ENCODE measurements at places on chromosomes 11 and 22. TPM values are rescaled to one million over a fixed set of nuclear protein-coding genes. Genes with fewer than 3 reads are reported as not detected.
A peak's percentile ranks its signal among the peaks of the same experiment; 100 is the strongest.

DNA sequence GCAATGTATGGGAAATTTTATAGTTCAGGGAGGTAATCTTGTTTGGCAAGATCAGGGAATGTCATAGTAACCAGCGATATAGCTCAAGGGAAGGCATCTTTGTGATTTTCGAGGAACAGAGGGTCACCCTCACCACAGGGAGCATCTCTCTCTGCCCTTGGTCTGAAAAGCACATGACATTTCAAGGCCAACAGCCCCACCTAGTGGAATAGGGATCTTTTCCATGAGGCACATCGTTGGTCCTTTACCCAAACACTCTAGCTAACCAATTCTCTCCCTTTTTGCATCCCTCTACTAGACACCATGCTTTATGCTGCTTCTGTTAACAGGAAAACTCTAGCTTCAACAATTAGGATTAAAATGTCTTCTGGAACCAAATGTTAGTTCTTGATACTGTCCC is 179.0 kb downstream of the GRM5 start:
- peak; percentile 0 for DNase-seq

DNA sequence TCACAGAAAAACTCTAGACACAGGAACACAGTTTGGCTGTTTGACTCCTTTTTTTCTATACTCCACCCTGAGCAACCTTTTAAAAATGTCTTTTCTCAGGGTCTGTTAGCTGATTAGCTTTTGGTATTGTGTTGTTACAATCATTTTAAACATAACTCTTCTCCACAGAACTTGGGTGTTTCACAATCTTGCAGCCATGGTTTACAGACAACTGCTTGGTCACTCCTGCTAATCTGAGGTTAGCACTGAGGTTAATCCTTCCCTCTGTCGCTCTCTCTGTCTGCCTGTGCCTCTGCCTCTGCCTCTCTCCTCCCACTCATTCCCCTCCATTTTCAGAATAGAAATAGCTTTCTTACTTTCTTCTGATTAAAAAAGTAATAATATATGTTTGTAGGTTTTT is 62.4 kb upstream of the ZBED5 start:
- DNase-seq = peak; percentile 64

DNA sequence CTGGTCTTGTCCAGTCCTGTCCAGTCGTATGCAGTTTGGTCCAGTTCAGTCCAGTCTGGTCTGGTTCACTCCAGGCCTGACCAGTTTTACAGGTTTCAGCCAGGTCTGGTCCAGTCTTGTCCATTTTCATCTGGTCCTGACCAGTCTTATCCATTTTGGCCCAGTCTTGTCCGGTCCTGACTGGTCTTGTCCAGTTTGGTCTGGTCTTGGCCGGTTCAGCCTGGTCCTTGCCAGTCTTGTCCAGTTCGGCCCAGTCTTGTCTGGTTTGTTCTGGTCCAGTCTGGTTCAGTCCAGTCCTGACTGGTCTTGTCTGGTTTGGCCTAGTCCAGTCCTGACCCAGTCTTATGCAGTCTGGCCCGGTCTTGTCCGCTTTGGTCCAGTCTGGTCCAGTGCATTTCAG is 380.2 kb downstream of the OR4C45 start:
- no peak for DNase-seq

DNA sequence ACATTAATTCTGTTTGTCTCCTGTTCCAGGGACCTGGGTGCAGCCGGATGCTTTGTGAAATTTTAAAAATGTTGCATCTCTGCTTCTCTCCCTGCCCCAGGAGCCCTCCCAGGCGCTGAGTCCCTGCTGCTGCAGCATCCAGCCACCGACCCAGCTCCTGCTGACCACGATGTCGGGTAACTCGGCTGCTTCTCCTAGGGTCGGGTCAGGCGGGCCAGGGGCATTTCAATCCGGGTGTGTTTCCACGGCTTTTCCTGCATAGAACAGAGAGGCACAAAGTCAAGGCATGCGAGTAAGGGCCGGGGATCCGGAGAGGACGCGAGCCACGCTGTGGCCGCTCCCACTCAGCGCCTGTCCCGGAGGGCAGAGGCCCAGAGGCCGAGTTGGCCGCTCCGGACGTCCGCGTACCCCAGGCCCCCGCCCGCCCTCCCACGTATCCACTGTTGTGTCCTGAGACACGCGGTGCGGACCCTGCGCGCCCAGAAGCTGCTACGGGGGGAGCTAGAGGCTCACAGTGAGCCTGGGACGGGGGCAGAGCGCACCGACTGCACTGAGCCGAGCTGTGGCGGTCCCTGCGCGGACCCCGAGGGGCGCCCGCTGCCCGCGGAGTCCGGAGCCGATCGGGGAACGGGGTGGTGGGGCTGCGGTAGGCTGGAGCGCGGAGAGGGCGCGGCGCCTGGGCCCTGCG is at the start of gene POU2AF3:
Gene POU2AF3, plus strand, starts transcription at position 134 of the 688 bp plus-strand sequence. Its CDS starts 36 bp downstream, at position 170.
- no peak for DNase-seq

Gene CASP1
- 4.4 TPM for total RNA-seq

Gene RASD2
- total RNA-seq = 0.23 TPM

Measured in LHCN-M2 (cell line).